ENCODE measurements at places on chromosomes 12 and 14.

- peak; percentile 26 for DNase-seq
These were observed 102.7 kb downstream of the SETD3 start for GRCh38 chr14:99377951-99378350.

DNA sequence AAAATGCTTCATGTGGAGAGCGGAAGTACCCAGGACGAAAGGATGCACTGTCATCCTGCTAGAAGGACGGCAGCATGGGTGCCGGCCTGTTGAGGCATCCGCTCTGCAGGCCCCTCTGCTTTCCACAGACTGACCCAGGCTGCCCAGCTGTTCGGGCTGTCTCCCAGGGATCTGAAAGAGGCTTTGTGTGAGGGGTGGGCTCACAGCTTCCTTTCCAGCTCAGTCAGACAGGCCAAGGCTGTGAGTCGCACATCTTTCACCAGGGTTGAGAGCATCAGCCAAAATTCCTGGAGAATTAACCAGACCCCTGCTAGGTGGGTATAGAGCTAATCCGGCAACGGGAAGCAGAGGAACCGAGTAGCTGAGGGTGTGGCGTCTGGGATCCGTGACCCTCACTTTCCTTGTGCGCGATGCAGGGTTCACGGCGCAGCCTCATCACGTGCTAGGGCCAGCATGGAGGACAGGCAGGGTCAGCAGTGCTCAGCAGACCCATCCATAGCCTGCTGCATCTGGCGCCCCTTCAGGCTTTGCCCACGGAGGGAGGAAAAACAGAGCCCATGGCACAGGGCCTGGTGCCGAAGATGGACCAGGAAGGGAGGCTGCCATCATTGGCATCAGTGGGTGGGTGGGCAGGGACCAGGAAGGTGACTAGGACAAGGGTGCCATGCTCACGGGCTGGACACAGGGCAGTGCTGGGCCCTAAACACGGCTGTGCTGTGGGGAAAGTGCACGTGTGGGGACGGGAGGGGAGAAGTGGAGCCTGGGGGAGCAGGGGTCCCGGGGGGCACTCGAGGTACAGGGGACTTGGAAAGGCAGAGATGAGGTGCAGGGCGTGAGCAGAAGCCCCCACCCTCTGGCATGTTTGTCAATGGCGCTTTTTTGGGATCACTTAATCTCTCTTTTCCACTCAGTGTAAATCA lies 9.2 kb upstream of the SIVA1 start:
- no peak for DNase-seq

DNA sequence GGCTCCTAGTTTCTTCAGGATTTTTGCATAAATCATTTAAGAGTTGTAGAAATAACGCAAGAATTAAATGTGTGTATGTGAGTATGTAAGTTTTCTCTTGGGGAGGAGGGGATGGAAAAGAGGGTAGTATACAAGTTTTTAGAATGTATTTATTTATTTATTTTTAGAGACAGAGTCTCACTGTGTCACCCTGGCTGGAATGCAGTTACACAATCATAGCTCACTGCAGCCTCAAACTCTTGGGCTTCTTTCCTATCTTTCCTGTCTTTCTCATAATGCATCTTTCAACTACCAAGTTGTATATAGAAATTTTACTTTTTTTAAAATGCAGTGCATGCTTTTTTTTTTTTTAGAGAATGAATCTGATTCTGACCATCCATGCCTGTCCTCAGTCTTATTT lies 269.0 kb upstream of the GARIN2 start:
- no peak for DNase-seq

DNA sequence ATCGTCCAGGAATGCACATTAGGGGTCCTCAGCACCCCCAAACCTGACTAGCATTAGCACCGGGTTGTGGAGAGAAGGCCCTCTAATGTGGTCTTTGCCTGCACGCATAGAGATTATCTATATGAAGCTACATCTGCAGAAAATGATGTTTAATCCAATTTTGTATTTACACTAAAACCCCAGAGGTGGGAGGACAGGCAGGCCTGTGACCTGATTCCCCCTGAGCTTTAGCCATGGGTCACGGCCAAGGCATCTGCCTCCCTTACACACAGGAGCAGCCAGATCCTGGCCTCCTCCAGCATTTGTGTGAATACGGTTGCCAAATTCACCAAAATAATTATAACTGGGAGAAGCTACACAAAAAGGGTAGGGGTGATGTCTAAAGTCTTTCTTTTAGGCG lies 7.0 kb downstream of the APOLD1 start:
- no peak for DNase-seq

DNA sequence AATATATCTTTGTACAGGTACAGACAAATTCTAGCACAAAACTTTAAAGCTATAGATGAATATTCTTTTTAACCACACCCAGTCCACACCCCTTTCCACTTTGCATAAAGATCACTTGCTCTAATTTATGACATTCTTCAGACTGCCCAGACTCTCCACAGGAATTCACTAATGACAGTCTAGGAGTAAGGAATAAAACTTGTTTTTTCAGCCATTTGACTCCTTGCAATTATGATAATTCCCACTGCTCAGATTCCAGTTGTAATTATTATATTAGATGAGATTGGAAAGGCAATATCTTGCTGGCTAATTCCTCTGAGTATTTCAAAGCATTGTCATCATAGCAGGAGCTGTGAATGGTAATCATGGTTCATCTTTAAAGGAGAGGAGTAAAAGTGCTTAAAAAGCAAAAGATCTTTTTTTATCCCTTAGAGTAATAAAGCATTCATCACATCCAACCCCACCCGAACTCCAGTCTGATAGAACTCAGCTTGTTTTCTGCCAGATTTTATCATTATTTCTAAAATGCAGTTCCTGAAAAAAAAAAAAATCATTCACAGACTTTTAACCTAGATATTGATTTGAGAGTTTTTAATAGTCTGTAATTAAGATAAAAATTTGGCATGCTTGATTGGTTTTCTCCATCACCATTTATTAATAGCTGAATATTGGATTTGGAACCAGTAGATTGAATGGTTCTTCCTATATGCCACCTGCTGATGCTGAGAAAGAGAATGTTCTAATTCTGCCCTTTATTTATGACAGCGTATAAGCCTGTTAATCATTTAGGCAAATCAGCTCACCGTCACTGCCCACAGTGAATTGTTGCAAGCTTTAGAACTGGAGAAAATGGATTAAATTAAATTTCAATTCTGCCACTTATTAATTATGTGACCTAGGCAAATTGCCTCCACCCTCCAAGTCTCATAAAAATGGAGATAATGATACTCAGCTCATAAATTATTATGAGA lies 93.9 kb upstream of the RASSF8 start:
- DNase-seq = no peak

DNA sequence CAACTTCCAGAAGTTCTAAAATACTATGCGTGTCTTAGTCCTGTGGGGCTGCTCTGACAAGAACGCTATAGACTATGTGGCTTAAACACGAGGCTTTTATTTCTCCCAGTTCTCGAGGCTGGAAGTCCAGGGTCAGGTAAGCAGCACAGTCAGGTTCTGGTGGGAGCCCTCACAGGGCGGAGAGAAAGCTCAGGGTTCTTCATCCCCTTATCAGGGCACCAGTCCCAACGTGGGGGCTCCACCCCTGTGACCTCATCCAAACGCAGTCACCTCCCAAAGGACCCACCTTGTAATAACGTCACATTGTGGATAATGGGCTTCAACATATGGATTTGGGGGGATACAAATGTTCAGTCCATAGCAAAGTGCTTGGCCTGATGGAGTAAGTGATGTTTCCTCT lies 37.1 kb upstream of the TC2N start:
- no peak for DNase-seq

DNA sequence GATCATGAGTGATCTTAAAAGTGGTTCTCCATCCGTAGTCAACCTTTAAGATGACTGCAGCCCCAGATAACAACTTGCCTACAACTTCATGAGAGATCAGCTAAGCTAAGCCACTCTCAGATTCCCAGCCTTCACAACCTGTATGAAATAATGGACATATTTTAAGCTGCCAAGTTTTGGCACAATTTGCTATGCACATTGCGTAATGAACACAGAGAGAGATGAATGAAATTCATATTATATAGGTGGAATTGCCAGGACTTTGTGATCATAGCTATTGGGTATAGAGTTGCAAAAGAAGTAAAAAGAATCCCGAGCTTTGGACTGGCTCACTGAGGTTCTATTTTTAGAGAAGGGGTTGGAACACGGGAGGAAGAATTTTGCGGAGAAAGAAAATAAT lies 59.1 kb upstream of the EGLN3 start:
- DNase-seq = no peak

- DNase-seq = no peak
These were observed 408.5 kb upstream of the RGS6 start for GRCh38 chr14:71523630-71524319.

GRCh38 chr12:55885113-55885512 lies 42.4 kb upstream of the MMP19 start:
- DNase-seq = no peak

DNA sequence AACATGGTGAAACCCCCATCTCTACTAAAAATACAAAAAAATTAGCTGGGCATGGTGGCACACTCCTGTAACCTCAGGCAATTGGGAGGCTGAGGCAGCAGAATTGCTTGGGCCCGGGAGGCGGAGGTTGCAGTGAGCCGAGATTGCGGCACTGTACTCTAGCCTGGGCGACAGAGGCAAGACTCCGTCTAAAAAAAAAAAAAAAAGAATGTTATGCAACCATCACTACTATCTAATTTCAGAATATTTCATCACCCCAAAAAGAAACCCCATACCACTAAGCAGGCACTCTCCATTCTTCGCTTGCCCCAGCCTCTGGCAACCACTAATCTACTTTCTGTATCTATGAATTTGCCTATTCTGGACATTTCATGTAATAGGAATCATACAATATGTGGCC lies 68.8 kb upstream of the AMN start:
- DNase-seq = peak; percentile 59

DNA sequence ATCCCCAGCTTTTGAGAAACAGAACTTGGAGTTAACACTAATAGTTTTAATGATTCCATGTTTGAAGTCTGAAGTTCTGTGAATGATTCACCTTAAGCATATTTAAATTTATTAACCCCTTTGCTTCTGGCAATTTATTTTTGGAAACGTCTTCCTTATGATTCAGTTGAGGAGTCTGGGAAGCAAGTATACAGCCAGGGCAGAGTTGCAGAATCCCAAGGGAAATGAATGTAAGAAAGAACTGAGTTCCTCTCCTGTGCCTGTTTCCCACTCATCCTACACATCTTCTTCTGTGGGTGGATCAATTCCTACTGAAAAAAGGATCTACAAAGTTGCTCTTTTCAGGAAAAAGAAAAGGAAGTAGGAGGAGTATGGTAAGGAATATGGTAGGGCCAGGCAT lies 108.2 kb upstream of the CCDC91 start:
- DNase-seq = no peak

DNA sequence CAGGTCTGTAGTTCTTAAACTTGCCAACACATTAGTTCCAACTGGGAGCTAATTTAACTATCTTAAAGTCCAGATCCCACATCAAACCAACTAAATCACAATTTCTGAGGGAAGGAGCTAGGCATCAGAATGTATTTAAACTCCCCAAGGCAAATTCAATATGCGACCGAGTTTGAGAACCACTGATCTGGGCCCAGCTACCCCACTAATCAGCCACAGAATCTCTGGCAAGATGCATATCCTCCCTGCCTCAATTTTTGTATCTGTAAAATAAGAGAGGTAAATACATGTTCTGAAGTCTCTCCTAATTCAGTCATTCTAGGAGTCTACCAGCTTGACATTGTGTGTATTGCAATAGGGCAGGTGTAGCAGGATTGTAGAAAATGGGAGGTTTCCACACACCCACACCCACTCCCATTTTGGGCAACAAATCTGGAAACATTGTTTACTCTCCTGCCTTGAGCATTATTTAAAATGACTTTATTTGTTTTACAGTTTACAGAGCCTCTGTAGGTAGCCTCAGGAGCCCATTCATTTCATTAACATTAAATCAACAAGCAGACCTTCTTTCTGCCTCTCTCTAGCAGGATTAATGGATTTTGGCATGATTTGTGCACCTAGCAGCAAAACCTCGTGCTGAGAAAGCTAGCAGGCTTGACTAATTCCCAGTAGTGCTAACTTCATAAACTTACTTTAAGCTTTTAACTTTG lies 15.6 kb downstream of the LGR5 start:
- no peak for DNase-seq

- DNase-seq = no peak
These were observed 149.7 kb downstream of the AEBP2 start for GRCh38 chr12:19588951-19589350.

DNA sequence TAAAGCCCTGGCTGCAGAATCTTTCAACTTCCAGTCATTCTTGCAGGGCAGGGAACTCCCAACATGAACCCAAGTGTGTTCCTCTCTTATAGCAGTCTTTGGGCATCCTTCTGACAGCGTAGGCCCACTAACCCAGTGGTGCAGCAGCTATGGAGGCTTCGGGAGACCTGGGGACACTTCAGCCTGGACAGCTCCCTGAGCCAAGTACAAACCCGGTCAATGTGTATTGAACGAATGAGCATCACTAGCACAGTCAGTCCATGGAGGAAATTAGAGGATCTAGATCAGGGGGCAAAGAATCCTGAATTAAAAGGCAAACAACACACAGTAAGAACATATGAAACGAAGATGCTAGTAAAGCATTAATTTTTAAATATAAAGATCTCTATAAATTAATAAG lies 41.8 kb downstream of the KIAA0586 start:
- DNase-seq = no peak

DNA sequence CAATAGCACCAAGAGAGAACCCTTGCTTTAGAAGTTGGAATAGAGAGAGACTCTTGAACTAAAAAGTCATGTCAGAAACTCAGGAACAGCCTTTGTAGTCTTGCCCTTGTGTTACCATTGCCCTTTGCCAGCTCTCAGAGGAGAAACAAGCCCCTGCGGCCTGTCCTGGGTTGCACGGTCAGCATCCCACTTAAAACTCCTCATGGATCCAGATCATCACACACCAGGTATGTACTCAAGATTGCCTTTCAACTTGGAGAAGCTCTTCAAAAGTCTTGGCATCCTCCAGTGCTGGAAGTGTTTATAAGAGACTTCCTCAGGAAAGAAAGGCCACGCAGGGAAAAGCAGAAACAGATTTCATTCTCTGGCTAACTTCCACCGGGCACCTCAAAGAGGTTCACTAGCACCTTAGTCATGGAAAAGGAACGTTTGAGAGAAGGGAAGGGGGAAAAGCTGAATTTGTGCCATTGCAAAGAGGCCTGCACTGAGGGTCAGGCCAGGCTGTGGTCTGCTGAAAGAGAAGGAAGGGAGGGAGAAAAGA lies 594.2 kb downstream of the MED13L start:
- no peak for DNase-seq

- no peak for DNase-seq
These were observed 17.4 kb upstream of the GALNT16 start for GRCh38 chr14:69242311-69243224.

- DNase-seq = no peak
These were observed 192.4 kb downstream of the FUT8 start for GRCh38 chr14:65604936-65605335.

GRCh38 chr12:51254536-51254935 lies 15.7 kb downstream of the SMAGP start:
- no peak for DNase-seq

Data from mesenteric fat pad (tissue), 1 donor.